ENCODE measurements at places on chromosomes 2 and 18. TPM values are rescaled to one million over a fixed set of nuclear protein-coding genes. Genes with fewer than 3 reads are reported as not detected.

GRCh38 chr2:10303181-10303693, 533 bp downstream of the HPCAL1 start:
- DNase-seq, result no peak

- DNase-seq, result no peak
These were observed 93.6 kb upstream of the FZD5 start for GRCh38 chr2:207863345-207863744.

GRCh38 chr2:216044883-216045486, 31.6 kb upstream of the MREG start:
- DNase-seq, result no peak

DNA sequence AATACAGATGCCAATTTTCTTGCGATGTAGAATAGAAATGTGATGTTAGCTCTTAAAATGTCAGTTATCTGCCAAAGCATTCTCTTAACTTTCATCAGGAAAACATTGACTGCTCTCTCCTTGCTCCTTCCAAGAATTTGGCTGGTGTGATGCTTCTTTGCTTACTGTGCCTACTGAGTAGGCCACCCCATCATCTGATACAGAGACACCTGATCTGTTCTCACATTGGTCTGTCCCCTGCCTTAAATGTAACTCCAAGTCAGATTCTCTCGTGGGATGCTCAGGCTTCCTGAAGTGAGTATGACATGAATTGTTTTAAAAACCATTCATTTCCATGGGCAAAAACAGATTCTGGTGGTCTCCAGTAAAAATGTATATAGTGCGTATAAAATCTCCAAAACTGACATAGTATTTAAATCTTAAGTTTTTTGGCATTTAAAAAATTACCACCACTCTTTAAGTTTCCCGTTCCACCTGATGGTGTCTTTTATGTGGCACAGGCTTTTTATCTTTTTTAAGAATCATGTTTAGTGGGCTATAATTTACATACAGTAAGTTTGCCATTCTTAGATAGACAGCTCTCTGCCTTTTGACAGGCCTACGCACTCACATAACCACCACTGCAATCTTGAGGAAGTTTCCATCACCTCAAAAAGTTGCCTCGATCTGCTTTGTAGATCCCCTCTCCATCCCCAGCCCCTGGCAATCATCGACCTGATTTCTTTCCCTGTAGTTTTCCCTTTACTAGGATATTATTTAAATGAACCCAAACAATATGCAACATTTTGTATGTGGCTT, 36.6 kb downstream of the UBE2F start:
- DNase-seq, result no peak

- no peak for DNase-seq
These were observed 24.5 kb downstream of the FBXO41 start for GRCh38 chr2:73259704-73260337.

DNA sequence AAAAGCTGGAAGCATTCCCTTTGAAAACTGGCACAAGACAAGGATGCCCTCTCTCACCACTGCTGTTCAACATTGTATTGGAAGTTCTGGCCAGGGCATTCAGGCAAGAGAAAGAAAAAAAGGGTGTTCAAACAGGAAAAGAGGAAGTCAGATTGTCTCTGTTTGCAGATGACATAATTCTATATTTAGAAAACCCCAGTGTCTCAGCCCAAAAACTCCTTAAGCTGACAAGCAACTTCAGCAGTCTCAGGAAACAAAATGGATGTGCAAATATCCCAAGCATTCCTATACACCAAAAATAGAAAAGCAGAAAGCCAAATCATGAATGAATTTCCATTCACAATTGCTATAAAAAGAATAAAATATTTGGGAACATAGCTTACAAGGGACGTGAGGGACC, 11.1 kb downstream of the SLC8A1 start:
- DNase-seq, result no peak

DNA sequence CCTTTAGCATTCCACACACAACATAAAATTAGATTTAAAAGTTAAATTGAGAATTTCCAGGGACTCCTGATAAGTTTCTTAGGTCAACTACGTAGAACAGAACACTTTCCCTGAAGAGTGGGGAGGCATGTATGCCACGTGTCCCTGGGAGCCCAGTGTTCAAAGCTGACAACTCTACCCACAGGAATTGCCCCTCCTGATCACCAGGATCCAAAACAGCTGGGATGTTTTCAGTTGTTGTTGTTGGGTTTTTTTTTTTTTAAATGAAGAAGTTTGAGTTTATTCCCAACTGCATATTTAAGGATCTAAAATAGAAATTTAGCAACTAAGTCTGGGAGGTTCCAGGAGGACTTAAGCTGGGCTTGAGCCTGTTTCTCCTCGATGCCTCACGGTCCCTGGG, 100.5 kb downstream of the TPGS2 start:
- DNase-seq, result no peak

DNA sequence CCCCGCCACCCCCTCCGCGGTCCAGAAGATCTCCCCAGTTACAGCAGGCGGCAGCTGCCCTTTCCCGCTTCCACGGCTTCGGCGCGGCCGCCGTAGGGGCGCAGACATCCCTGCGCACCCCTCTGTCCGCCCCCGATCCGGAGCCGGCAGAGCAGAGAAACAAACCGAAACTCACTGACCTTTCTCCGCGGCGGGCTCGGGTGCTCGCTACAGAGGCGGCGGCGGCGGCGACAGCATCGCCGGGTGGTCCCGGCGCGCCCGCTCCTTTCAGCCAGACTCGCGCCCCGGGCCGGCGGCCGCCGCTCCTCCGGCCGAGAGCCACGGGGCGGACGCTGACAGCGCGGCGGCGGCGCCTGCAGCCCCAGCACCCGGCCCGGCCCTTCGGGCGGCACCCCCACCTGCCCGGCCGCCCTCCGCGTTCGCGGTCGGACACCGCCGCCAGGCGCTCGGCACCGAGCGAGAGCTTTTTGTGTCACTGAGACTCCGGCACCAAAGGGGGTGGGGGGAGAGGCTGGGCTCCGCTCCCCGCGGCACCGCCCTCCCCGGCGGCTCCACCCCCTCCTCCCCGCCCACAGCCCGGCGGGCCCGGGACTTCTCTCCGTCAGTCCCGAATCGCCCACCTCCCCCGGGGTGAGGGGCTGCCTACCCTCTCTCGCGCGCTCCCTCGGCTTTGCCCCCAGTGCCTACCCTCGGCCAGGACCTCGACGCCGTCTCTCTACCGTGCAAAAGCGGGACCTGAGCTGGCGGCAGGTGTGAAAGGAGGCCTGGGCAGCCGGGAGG, 1.4 kb upstream of the RNF152 start:
- peak; percentile 27 for DNase-seq

GRCh38 chr2:188203776-188204175, 87.9 kb upstream of the GULP1 start:
- DNase-seq, result no peak

Gene PDCD1
- total RNA-seq, result 0.92 TPM
